CD4-positive, alpha-beta T cell (primary cell): ENCODE measurements at places on chromosomes 1 and 21. TPM values are rescaled to one million over a fixed set of nuclear protein-coding genes. Genes with fewer than 3 reads are reported as not detected.

The DISC1 gene
- total RNA-seq, result 19.8 TPM

- H3K36me3 ChIP-seq, result no peaks in the 10 kb centered on the region
- no peaks in the 10 kb centered on the region for H3K4me1 ChIP-seq
- no peak overlapping the region for H3K4me3 ChIP-seq
- no peak for DNase-seq
- H3K27me3 ChIP-seq, result peaks cover 19% of the 10 kb centered on the region
Observed at GRCh38 chr1:202716654-202717053, 6.4 kb upstream of the SYT2 start.

DNA sequence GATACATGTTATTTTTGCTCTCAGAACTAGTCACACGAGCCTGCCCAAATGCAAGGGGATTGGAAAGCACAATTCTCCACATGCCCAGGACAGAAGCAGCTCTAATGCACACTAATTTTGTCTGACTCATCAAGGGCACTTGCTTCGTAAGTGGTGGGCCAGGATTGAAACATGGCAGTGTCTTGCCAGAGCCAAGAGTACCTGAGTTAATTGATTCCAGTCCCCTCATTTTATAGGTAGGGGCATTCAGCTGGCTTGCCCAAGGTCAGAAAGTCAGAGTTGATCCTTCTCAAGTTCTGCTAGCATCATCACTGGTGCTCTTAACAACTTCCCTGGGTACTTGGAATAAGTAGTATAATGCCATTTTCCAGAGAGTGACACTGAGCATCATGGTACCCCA is 356.1 kb downstream of the ZNF326 start:
- no peaks in the 10 kb centered on the region for H3K4me1 ChIP-seq
- no peaks in the 10 kb centered on the region for H3K27me3 ChIP-seq
- H3K4me3 ChIP-seq, result no peak overlapping the region

DNA sequence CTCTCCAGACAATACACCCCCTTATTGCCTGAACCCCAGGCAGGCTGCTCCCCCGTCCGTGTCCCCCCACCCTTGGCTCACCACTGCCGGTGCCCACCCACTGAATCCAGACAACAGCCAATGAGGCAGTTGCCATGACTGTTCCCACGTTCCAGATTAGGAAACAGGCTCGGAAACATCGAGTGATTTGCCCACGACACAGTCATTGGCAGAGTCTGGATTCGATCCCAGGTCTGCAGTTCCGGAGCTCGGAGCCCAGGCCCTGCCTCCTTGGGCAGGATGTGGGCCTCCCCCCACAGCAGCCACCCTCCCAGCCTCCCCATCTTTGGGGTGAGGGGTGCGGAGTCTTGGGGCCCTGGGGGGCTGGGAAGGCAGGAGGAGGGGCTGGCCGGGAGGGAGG is 20.3 kb upstream of the CLSTN1 start:
- H3K4me1 ChIP-seq, result no peaks in the 10 kb centered on the region
- no peaks in the 10 kb centered on the region for H3K27me3 ChIP-seq
- no peaks in the 10 kb centered on the region for H3K36me3 ChIP-seq
- no peak overlapping the region for H3K4me3 ChIP-seq

DNA sequence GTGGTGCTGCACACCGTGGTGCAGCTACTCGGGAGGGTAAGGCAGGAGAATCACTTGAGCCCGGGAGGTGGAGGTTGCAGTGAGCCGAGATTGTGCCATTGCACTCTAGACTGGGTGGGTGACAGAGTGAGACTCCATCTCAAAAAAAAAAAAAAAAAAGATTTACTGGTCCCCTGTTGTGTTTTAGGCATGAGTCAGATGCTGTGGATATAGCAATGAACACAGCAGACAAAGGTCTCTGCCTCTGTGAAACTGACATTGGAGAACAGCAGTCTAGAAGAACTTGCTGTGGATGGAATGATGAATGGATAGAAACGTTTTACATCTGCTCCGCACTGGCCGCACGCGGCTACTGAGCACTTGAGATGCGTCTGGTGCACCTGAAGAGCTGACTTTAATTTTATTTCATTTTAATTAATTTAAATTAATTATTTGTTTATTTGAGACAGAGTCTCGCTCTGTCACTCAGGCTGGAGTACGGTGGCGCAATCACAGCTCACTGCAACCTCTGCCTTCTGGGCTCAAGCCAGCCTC is 24.5 kb upstream of the EPHA2 start:
- no peaks in the 10 kb centered on the region for H3K27me3 ChIP-seq
- H3K4me1 ChIP-seq, result no peaks in the 10 kb centered on the region
- no peak overlapping the region for H3K4me3 ChIP-seq
- no peak for DNase-seq
- H3K27ac ChIP-seq, result no peak overlapping the region
- H3K36me3 ChIP-seq, result no peaks in the 10 kb centered on the region

DNA sequence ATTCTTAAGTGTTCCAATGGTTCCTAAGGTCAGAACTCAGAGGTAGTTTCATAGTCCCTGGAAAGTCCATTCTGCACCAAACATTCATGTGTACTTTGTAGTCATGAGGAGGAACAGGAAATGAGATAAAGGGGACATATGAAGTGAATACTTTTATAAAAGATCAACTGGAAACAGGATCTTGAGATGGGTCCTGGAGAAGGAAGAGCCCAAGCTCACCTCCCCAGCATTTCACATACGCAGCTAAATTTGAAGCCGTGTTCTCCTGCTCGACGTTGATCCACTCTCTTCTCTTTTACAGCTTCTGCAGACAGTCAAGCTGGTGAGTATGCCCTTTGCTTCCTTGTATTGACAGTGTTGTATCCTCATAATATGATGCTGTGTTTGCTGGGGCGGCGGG is 429 bp downstream of the FCGR2A start:
- peak overlapping the region; percentile 13 for H3K4me3 ChIP-seq
- H3K4me1 ChIP-seq, result no peaks in the 10 kb centered on the region
- no peaks in the 10 kb centered on the region for H3K27me3 ChIP-seq
- no peak overlapping the region for H3K27ac ChIP-seq
- H3K36me3 ChIP-seq, result no peaks in the 10 kb centered on the region
- no peak for DNase-seq
